Type B pancreatic cell (in vitro differentiated cells): ENCODE measurements at places on chromosomes 4 and X. TPM values are rescaled to one million over a fixed set of nuclear protein-coding genes. Genes with fewer than 3 reads are reported as not detected.

Gene C4orf51
- not detected in 2 replicates for total RNA-seq

Gene VCX
- total RNA-seq = not detected in 2 replicates

DNA sequence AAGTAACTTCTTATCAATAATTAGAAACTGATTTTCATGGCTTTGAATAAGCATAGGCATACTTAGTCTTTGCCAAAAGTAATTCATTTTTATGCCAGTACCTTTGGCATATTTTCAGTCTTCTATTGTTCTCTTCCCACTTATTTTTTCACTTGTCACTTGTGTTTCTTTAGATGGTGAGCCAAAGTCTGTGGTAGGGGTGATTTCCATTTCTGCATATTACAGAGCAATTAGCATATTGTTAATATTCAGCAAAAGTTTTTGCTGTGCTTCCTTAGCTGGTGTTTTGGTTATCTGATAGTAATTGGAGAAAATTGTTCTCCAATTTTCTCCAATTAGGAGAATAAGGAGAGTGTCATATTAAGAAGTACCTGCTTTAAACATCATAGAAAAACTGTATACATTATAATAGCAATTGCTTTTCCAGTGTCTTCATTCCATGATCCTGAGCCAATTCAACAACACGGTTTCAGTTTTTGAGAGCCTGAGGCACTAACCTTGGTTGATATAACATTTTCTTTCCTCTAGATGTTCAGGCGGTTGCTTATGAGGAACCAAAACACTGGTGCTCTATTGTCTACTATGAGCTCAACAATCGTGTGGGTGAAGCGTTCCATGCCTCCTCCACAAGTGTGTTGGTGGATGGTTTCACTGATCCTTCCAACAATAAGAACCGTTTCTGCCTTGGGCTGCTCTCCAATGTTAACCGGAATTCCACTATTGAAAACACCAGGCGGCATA, 64.7 kb downstream of the SMAD1 start:
- H3K27ac ChIP-seq = peak overlapping the region; percentile 82
- H3K4me3 ChIP-seq = no peak overlapping the region
- peaks cover 5% of the 10 kb centered on the region for H3K4me1 ChIP-seq

GRCh38 chrX:23901060-23901459, 6.7 kb downstream of the APOO start:
- H3K27ac ChIP-seq = no peak overlapping the region
- H3K27me3 ChIP-seq = no peaks in the 10 kb centered on the region
- peaks cover 30% of the 10 kb centered on the region for H3K4me1 ChIP-seq
- H3K4me3 ChIP-seq = no peak overlapping the region

DNA sequence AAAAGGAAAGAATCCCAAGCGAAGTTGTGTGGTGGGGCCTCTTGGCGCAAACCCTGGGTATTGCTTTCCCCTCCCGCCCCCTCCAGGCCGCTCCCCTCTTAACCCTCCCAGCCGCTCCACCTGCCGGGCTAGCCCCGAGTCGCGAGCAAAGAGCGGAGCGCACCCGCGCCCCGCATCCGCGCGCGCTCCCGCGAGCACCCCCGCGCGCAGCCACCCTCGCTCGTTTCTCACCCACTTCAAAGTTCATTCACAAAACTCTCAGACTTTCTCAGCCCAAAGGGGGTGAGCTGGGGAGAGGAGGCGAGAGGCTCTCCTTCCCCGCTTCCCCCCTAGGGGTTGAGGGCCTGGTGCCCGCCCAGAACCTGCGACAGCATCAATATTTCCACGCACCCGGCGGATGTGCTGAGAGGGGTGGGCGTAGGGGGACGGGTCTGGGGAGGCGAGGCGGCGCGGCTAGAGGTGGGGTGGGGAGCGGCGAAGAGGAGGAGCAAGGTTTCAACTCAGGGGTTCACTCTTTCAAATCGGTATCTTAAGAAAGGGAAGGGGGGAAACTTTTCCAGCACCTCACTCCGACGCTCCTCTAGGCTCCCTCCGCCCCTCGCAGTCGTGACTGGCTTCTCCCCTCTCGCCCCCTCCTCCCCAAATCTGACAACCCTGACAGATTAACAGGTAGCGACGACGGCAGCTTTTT, 1.8 kb downstream of the MAML3 start:
- H3K27ac ChIP-seq = peak overlapping the region; percentile 97
- no peaks in the 10 kb centered on the region for H3K36me3 ChIP-seq
- peak overlapping the region; percentile 99 for H3K4me3 ChIP-seq
- peaks cover 25% of the 10 kb centered on the region for H3K4me1 ChIP-seq
